ENCODE measurements at places on chromosomes 5 and 9.

- no peak for DNase-seq
These were observed 539.9 kb downstream of the BRINP1 start for GRCh38 chr9:118829334-118829733.

GRCh38 chr9:135392511-135392910 lies 87.1 kb upstream of the PPP1R26 start:
- no peak for DNase-seq

DNA sequence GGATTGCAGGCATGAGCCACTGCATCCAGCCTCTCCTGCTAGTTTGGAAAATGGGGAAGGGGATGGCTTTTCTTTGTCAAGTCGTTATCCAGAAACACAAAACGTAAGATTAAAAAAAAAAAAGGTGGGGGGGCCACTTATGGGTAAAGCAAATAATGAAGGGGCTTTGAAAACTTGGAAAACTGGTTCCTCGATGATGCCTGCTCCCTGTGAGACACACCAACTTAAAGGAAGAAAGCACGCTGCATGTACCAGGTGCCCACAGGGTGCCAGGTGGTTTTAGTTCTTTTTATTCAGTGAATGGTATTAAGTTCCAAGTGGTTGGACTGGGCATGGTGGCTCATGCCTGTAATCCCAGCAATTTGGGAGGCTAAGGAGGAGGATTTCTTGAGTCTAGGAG lies 170.1 kb downstream of the GOLPH3 start:
- no peak for DNase-seq

GRCh38 chr9:137679695-137680305 lies 61.0 kb downstream of the EHMT1 start:
- no peak for DNase-seq

DNA sequence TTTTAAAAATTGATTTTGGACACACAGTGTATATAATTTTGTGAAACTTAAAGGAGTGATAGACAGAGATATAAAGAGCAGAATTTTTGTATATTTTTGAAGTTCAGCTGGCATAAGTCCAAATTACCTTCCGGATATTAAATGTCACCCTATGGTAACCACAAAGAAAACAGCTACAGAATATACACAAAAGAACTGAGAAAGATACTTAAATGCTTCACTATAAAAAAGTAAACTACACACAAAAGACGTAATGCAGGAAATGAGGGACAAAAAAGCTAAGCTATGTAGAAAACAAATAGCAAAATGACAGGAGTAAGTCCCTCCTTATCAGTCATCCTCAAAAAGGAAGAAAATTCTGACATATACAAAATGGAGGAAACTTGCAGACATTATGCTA lies 29.4 kb downstream of the HACD4 start:
- DNase-seq = no peak

- DNase-seq = no peak
These were observed 180.7 kb upstream of the RAI14 start for GRCh38 chr5:34475249-34475966.

Data from hematopoietic multipotent progenitor cell treated with erythropoietin and hydrocortisone succinate and interleukin-3 and kit ligand, for 15 days (in vitro differentiated cells).